ENCODE measurements at places on chromosomes 2 and 18. TPM values are rescaled to one million over a fixed set of nuclear protein-coding genes. Genes with fewer than 3 reads are reported as not detected.
A peak's percentile ranks its signal among the peaks of the same experiment; 100 is the strongest.

- no peak for DNase-seq
- no peak overlapping the region for H3K4me3 ChIP-seq
- no peaks in the 10 kb centered on the region for H3K36me3 ChIP-seq
- peaks cover 17% of the 10 kb centered on the region for H3K4me1 ChIP-seq
- H3K27me3 ChIP-seq: no peaks in the 10 kb centered on the region
- no peak overlapping the region for H3K27ac ChIP-seq
These were observed 27.5 kb downstream of the CNRIP1 start for GRCh38 chr2:68292108-68292710.

DNA sequence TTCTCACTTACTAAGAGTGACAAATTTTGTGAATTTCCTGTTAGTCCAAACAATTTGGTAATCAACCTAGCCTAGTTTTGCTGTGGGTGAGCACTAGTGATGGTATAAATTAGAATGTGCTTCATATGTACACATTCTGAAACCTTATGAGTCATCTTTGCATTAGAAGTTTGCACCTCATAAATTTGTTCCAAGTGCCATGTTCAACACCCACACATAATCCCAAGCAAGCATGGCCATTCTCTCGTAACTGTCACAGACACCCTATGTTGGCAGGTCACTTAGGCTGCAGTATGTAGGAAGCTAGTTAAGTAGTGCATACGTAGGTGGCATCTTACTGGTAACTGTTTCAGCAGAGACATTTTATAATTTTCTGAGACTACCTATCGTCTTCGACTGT is 46.9 kb downstream of the NAB1 start:
- no peak overlapping the region for H3K4me3 ChIP-seq
- DNase-seq: no peak
- no peaks in the 10 kb centered on the region for H3K27me3 ChIP-seq
- H3K36me3 ChIP-seq: peaks cover 7% of the 10 kb centered on the region
- H3K4me1 ChIP-seq: peaks cover 21% of the 10 kb centered on the region
- H3K27ac ChIP-seq: no peak overlapping the region

GRCh38 chr18:78711316-78711715 is 268.3 kb upstream of the SALL3 start:
- H3K4me3 ChIP-seq: no peak overlapping the region
- no peak for DNase-seq
- H3K4me1 ChIP-seq: no peaks in the 10 kb centered on the region
- no peak overlapping the region for H3K27ac ChIP-seq
- peaks cover 8% of the 10 kb centered on the region for H3K27me3 ChIP-seq
- H3K36me3 ChIP-seq: no peaks in the 10 kb centered on the region

DNA sequence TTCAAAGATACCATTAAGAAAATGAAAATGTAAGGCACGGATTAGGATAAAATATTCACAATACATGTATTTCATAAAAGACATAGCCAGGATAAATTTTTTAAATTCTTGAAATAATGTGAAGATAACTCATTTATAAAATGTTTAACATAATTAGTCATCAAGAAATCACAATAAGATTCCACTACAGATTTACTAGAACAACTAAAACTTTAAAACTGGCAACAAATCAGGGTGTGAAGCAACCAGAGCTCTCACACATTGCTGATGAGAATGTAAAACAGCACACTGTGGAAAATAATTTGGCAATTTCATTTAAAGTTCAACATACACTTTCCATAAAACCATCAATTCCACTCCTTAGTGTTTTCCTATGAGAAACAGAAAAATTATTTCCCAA is 89.6 kb upstream of the UBE2E3 start:
- no peak overlapping the region for H3K4me3 ChIP-seq
- no peaks in the 10 kb centered on the region for H3K36me3 ChIP-seq
- H3K27ac ChIP-seq: no peak overlapping the region
- H3K27me3 ChIP-seq: no peaks in the 10 kb centered on the region

ICOS gene
- total RNA-seq: not detected

GRCh38 chr2:199588054-199588453 is 130.3 kb upstream of the SATB2 start:
- H3K4me3 ChIP-seq: no peak overlapping the region
- H3K4me1 ChIP-seq: peaks cover 7% of the 10 kb centered on the region
- no peaks in the 10 kb centered on the region for H3K36me3 ChIP-seq
- no peak for DNase-seq
- H3K27me3 ChIP-seq: peaks cover 22% of the 10 kb centered on the region
- no peak overlapping the region for H3K27ac ChIP-seq

PLCD4 gene
- total RNA-seq: 1.0 TPM

DNA sequence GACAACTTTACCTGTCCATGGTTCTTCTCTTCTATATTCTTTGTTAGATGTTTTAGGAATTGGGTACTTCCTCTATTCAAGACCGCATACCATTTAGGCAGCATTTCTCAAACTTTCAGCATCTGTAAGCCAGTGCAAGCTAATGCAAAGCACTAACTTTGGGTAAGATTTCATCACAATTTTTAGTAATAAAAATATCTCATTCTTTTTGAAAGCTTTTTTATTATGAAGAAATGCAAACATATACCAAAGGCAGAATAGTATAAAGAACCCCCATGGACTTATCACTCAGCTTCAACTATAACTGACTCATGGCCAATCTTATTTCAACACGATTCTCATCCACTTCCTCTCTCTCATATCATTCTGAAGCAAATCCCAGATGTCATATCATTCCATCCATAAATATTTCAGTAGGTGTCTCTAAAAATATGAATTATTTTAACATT is 32.9 kb downstream of the INO80C start:
- DNase-seq: no peak
- peaks cover 2% of the 10 kb centered on the region for H3K36me3 ChIP-seq

- no peaks in the 10 kb centered on the region for H3K27me3 ChIP-seq
- no peak overlapping the region for H3K27ac ChIP-seq
- no peaks in the 10 kb centered on the region for H3K4me1 ChIP-seq
- DNase-seq: no peak
These were observed 6.0 kb downstream of the WDR54 start for GRCh38 chr2:74427551-74427950.

DNA sequence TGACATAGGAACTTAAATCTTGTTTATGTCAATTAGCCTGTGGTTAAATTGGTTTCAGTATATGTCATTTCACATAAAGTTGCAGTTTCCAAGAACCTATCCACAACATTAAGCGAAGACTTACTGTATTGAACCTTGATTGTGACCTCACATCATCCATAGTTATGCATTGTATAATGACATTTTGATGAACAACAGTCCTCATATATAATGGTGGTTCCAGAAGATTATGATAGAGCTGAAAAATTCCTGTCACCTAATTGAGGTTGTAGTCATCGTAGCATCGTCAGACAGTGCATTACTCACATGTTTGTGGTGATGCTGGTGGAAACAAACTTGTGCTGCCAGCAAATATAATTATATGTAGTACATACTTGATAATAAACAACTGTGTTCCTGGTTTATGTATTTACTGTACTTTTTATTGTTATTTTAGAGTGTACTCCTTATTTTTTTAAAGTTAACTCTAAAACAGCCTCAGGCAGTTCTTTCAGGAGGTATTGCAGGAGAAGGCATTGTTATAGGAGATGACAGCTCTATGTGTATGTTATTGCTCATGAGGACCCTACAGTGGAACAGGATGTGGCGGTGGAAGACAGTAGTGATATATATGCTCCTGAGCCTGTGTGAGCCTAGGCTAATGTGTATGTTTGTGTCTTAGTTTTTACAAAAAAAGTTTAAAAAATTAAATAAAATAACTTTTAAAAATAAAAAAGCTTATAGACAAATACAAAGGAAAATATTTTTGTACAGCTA is 56.6 kb downstream of the UBE2E3 start:
- H3K4me1 ChIP-seq: peaks cover 2% of the 10 kb centered on the region
- H3K27me3 ChIP-seq: no peaks in the 10 kb centered on the region
- H3K27ac ChIP-seq: no peak overlapping the region
- DNase-seq: no peak

DNA sequence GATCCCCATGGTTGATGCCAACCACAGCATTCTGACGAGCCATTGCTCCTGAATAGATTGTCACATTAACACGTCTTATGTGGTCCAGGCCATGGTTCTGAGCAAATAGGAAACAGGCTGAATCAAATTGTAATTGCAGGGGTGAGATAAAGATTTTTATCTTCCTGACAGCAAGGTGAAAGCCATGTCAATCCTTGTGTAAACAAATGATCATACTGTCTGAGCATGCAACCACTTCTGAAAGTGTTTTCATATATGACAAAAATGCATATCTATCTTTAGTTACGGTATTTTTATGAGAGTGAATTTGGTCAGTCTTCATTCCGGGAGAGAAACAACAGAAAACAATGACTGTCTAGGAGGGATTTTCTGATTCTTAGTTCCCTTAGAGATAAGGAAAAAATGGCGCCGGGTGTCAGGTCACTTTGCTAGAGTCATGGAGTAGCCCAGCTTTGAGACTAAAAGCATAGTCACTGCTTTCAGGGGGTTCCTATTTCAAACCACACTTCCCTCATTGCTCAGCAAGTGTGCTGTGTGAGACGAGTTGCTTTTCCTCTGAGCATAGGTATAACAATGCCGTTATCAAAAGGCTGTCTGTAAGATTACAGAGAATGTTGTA is 958.9 kb downstream of the DCDC2C start:
- DNase-seq: no peak
- no peaks in the 10 kb centered on the region for H3K27me3 ChIP-seq
- peaks cover 20% of the 10 kb centered on the region for H3K4me1 ChIP-seq
- H3K4me3 ChIP-seq: no peak overlapping the region
- H3K27ac ChIP-seq: peak overlapping the region; percentile 39

DNA sequence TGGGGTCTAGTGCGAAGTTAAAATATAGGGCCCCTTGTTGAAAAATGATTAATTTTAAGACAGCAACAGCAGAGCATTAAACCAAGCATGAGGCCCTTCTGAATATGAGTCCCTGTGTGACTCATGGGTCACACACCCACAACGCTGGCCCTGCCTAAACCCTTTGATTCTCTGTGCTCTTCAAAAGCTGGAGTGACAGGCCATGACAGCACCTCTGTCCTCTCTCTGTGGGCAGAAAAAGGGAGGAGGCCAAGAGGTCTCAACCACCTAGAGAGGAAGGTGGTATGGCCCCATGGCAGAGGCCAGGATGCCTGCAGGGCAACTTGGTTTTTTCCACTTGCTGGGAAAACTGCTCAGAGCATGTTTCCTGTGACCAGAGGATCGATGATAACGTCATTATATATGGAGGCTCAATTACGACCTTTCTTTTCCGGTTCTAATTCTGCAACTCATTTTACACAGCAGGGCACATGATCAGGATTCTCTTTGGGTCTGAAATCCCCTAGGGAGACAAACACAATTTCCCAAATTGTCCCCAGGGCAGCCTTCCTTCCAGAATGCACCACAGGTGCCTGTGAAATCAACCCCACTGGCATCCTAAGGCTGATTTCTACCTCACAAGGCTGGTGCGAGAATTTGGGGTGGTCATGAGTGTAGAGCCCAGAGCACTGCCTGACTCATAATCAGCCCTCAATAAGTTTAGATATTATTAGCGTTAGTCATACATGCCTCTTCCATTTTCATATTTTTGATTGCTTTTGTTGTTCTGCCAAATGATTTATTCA is 102.0 kb upstream of the PPP1CB start:
- no peaks in the 10 kb centered on the region for H3K27me3 ChIP-seq
- peaks cover 14% of the 10 kb centered on the region for H3K4me1 ChIP-seq
- no peak overlapping the region for H3K4me3 ChIP-seq

DNA sequence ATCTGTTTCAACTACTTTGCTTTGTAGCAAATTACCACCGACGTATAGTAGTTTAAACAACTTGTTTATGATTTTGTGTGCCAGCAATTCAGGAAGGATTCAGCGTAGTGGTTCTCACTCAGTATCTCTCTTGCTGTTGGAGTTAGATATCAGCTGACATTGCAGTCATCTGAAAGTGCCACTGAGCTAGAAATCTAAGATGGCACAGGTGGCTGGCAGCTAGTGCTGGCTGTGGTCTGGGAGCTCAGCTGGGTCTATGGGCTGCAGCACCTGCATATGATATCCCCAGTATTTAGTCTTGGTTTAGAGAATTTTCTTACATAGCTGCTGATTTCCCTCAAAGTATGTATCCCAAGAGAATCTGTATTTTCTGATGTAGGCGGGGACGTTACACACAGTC is 235.6 kb downstream of the SCG2 start:
- H3K27me3 ChIP-seq: peaks cover 30% of the 10 kb centered on the region
- no peak overlapping the region for H3K4me3 ChIP-seq
- no peak for DNase-seq
- no peaks in the 10 kb centered on the region for H3K4me1 ChIP-seq
- no peak overlapping the region for H3K27ac ChIP-seq

GRCh38 chr2:35864141-35864540 is 491.4 kb upstream of the CRIM1 start:
- no peak for DNase-seq
- no peak overlapping the region for H3K4me3 ChIP-seq
- H3K27me3 ChIP-seq: peaks cover 4% of the 10 kb centered on the region
- no peak overlapping the region for H3K27ac ChIP-seq

GRCh38 chr18:12394428-12394827 is 13.3 kb upstream of the PRELID3A start:
- no peak overlapping the region for H3K4me3 ChIP-seq
- no peaks in the 10 kb centered on the region for H3K36me3 ChIP-seq
- DNase-seq: no peak
- no peak overlapping the region for H3K27ac ChIP-seq
- H3K27me3 ChIP-seq: peaks cover 12% of the 10 kb centered on the region

GRCh38 chr2:42339191-42339912 is 21.7 kb downstream of the COX7A2L start:
- H3K27me3 ChIP-seq: no peaks in the 10 kb centered on the region
- H3K36me3 ChIP-seq: peaks cover 44% of the 10 kb centered on the region
- no peak overlapping the region for H3K4me3 ChIP-seq

ANKRD53 gene
- total RNA-seq: 4.9 TPM

GRCh38 chr18:8787794-8788193 is 82.4 kb downstream of the MTCL1 start:
- H3K4me1 ChIP-seq: peaks cover 22% of the 10 kb centered on the region
- DNase-seq: no peak
- no peak overlapping the region for H3K4me3 ChIP-seq
- H3K27me3 ChIP-seq: no peaks in the 10 kb centered on the region

- H3K27ac ChIP-seq: no peak overlapping the region
- peaks cover 16% of the 10 kb centered on the region for H3K4me1 ChIP-seq
- DNase-seq: no peak
- H3K4me3 ChIP-seq: no peak overlapping the region
- H3K36me3 ChIP-seq: peaks cover 20% of the 10 kb centered on the region
These were observed 349.9 kb upstream of the MEIS1 start for GRCh38 chr2:66084948-66085590.

DNA sequence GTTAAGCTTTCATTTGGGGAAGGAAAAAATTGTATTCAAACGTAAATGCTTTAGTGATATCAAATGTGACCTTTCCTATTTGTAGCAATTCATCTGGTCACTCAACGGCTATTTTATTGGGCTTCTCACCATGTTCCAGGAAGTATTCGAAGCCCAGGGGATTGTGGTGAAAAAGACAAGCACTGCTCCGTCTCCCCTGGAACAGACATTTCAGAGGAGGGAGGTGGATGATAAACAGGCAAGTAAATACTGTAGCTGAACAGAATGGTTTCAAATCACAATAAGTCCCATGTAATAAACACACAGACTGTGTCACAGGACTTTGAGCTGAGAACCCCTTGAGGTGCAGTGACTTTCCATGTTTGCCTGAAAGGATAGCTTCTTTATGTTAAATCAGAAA is 464.7 kb upstream of the HNRNPA3 start:
- H3K4me3 ChIP-seq: no peak overlapping the region
- DNase-seq: no peak
- no peak overlapping the region for H3K27ac ChIP-seq
- H3K4me1 ChIP-seq: peaks cover 65% of the 10 kb centered on the region
- H3K36me3 ChIP-seq: no peaks in the 10 kb centered on the region
